ENCODE measurements at places on chromosomes 5 and 9.

- DNase-seq: no peak
Observed at GRCh38 chr5:1206521-1207412, 5.4 kb downstream of the SLC6A19 start.

DNA sequence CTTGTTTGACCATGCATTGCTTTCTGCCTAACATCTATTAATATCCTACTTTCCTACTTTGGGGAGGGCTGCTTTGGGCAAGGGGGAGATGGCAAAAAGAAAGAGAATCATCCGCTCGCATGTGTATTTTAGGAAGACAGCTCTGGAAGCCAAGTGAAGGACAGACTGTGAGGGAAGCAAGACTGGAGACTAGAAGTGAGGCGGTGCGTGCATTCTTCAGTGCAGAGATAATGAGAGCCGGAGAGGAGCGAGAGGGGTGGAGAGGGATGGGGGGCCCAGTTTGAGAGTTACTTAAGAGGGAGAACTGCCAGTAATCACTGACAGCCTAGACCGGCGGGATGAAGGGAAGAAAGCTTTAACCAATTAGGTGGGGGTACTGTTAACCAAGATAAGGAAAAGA, 151.7 kb upstream of the RAPGEF1 start:
- DNase-seq: no peak

DNA sequence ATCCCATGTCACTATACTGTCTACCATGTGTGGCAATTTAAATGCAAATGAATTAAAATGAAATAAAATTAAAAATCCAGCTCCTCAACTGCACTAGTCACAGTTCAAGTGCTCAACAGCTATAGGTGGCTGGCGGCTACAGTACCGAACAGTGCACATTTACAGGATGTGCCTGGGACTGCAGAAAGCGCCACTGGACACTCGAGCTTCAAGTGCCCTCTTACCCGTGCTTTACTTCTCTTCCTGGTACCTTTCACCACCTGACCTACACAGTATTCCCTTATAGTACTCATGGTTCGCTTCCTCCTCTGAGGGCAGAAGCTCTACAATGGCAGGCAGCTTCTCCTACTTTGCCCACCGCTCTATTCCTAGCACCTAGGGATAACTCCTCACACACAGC, 166.6 kb downstream of the FANCC start:
- no peak for DNase-seq

DNA sequence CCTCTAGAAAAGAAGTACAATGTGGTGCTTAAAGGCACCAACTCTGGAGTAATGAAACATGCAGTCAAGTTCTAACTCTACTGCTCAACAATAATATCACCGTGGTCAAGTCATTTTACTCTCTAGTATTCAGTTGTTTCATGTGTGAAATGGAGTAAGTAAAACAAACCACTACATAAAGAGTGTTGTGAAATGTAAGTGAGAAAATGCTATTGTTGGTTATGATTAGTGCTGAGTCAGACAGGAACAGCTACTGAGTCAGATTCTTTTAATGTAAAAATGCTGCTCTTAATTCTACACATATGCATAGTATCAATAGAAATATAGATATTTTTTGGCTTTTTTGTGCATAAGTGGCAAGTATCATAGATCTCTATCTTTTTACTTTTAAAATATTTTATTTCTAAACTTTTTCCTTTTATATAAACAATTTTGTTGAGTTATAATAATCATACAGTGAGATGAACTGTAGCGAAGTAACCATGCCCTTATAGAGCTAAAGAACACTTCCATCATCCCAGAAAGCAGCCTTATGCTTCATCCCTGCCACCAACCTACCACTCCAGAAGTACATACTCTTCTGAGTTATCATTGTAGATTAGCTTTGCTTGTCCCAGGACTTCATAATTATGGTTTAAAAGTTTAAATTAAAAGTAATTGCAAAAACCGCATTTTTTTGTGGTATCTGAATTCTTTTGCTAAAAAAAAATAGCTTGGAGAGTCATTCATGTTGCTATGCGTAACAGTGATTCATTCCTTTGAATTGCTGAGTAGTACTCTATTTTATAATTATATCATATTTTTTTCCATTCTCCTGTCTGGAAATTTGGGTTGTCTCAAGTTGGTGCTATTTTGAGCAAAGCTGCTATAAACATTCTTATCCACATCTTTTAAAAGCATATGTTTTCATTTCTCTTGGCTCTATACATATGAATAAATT, 548.2 kb upstream of the CLINT1 start:
- DNase-seq: no peak

- no peak for DNase-seq
Observed at GRCh38 chr5:91277840-91278239, 105.3 kb downstream of the ARRDC3 start.

DNA sequence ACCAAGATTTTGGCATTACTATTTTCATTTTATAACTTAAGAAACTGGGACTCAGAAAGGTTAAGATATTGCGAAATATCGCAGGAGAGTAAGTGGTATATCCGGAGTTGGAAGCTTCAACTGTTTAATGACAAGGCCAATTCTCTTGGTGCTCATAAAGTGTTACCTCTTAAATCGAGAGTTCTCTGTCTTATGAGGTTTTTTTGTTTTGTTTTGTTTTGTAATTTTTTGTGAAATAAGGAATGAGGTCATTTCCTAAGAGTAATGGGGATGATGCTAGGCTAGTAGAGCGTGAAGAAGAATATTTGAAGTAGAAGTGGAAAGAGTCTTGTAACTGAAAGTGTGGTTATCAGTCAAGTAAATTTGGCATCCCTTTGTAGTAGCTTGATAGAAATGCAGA, 183.2 kb upstream of the DAB2 start:
- no peak for DNase-seq

DNA sequence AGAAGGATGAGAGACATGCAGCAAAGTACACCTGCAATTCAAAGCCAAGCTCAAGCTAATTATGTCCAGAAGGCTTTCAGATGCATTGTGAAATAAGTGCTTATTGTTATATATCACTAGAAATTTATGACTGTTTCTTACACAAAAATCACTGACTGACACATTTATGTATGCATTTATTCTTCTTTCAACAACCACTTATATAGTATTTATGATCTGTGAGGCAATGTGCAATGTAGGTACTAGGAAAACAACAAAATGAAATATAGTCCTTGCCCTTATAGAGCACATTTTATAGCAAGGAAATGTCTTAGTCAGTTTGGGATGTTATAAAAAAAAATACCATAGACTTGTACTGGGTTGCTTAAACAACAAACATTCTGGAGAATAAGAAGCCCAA, 167.6 kb downstream of the YIPF5 start:
- DNase-seq: no peak

- DNase-seq: no peak
Observed at GRCh38 chr5:134440201-134440755, 28.6 kb upstream of the CDKN2AIPNL start.

GRCh38 chr5:149315753-149316152, 29.5 kb upstream of the GRPEL2 start:
- no peak for DNase-seq

DNA sequence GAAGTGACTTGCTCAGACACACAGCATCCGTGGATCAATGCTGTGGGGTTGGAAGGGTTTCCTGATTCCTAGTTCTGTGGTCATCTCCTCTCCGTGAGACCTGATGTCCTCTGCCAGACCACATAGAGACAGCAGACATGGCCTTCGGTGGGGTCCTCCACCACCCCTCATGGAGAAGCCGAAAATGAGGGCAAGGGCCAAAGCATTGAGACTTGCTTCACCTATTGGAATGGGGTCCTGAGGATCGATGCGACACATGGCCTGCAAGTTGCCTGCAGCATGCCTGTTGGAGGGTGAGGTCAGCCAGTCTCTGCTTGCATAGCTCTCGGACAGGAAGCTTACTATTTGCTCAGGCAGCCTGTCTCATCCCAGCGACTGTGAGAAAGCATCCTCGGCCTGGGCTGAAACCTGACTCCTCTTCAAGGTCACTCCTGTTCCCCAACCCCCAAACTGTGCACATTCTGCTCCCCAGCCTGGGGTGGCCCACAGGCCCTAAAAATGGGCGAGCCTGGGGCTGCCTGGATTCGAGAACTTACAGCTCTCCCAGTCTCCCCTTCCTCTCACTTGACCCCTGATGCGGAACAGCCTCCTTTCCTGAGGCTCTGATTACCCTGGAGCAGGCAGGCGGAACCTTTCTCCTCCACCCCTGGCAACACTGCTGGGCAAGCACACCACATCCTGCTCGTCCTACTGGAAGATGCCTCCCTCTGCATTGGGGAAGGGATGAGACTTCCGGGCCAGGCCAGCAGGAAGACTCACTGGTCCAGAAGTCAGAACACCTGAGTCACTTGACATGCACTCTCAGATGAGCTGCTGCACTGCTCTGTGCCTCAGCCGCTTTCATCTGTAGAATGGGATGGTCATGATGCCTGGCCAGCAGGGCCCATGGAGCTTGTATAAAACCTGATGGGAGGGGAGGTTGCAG, 186.9 kb downstream of the RGS3 start:
- DNase-seq: no peak

DNA sequence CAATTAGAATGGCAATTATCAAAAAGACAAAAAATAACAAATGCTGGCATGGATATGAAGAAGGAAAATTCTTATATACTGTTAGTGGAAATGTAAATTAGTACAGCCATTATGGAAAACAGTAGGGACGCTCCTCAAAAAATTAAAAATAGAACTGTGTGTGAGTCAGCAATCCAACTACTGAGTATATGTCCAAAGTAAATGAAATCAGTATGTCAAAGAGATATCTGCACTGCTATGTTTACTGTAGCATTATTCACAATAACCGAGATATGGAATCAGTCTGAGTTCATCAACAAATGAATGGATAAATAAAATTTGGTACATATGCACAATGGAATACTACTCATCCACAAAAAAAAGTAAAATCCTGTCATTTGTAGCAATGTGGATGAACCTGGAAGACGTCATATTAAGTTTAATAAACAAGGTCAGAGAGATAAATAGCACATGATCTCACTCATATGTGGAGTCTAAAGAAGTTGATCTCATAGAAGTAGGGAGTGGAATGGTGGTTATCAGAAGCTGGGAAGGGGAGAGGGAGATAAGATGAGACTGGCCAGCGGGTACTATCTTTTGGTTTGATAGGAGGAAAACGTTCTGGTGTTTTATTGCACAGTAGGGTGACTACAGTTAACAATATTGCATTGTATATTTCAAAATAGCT, 16.6 kb upstream of the SHC3 start:
- DNase-seq: no peak

DNA sequence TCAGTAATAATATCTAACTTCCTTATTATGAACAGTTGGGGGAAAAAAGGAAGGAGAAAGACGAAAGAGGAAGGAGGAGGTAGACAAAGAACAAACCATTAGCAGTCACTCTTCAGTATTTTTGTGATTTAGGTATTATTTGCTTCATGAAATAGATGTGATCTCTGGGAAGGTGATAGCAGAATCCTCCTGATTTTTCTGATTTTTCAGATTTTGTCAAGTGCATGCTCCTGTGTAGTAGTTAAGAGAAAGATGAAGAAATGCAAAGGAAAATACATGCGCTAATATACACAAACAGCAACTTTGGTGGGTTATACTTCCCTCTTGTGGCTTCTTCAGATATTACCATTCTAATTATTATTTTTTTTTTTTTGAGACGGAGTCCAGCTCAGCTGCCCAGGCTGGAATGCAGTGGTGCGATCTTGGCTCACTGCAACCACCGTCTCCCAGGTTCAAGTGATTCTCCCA, 31.6 kb downstream of the LMNB1 start:
- no peak for DNase-seq

DNA sequence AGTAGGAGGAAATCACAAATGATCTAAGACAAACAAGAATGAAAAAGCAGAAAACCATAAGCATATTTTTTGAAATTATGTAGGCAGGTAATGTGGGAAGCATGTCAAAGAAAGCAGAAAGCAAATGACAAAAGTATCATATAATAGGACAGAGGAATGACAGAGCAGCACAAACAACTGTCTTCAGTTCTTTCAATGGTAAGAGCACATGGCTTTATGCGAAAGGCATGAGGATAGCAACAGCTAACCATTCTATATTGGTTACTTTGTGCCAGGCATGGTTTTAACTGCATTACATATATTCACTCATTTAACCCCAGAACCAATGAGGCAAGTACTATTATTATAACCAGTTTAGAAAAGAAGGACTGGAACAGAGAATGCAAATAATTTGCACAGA, 137.4 kb downstream of the FBXL7 start:
- DNase-seq: no peak

DNA sequence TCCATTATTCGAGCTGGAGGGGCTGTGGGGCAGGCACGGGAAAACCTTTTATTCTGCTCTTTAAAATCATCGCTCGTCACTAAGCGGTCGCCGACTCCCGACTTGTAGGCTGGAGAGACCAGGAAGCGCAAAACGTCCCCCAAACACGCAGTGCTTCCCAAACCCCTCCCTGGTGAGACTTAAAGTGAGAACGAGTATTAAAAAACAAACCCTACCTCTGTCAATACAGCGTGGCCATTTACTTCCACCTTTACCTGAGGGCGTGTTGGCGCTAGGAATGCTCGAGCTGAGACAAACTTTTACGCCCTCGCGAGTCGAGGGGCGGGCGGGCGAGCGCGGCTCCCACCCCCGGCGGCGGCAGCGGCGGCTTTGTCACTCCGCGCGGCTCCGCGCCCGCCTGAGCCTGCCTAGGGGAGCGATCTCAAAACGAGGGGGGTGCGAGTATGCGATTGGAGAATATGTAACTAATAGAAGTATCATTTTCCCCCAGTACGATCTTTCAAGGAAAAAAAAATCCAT, at the start of gene NR2F1-AS1:
TSS of gene NR2F1-AS1 (minus strand) at position 293 of the 519 bp plus-strand sequence.
- no peak for DNase-seq

DNA sequence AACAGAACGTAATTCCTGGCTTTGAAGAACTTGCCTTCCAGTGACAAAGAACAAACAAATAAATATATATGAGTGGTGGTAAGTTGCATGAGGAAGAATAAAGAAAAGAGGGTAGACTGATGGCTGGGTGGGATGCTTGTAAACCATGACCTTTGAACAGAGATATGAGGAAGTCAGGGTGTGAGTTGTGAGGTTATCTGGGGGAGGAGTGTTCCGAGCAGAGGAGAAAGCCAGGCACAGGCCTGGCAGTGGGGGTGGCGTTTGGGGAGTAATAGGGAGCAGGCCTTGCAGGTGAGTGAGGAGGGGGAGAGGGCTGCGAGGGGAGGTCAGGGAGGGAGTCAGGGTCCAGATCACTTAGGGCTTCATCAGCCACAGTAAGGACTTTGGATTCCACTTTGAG, 213.4 kb downstream of the PTTG1 start:
- DNase-seq: no peak
